ENCODE measurements at places on chromosomes 3 and 15. TPM values are rescaled to one million over a fixed set of nuclear protein-coding genes. Genes with fewer than 3 reads are reported as not detected.
A peak's percentile ranks its signal among the peaks of the same experiment; 100 is the strongest.

DNA sequence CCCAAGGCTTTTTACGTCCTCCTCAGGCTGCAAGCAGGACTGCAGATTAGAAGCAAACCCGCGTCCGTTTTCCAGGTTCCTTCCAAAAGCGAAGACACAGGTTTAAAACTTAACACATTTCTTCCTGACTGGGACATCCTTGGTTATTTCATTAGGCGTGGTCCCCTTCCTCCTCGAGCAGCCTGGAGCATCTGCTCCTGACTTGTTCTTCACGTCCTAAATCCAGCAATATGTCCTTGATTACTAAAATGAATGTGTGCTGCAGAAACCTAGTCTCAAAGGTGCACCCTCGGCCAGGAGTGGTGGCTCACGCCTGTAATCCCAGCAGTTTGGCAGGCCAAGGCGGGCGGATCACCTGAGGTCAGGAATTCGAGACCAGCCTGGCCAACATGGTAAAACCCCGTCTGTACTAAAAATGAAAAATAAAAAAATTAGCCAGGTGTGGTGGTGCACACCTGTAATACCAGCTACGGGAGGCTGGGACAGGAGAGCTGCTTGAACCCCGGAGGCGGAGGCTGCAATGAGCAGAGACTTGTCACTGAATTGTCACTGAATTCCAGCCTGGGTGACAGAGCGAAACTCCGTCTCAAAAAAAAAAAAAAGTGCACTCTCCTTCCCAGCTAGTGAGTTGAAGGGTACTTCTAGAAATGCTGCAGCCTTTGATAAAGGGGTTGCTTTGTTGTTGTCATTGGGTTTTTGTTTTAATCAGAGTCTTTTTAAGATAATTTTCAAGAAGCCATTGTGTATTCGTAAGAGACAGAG, 842 bp upstream of the LRIG1 start:
- DNase-seq, result no peak

DNA sequence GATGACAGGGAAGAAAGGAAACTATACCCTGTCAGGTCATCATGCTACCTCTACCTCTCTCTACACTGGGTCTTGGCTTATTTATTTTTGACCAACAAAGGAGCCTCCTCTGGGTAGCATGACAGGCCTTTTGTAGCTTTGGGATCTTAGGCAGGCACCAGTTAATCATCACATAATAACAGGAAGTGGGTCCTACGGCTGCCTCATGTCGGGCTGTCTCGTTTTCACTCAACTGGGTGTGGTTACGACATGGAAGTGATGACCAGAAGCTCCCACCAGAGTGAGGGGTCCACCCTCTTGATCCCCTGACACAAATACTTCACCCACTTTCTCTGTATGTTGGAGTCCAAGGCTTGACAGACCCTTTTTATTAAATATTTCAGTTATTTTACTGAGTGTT, 105.3 kb downstream of the CD47 start:
- DNase-seq, result peak; percentile 47

DNA sequence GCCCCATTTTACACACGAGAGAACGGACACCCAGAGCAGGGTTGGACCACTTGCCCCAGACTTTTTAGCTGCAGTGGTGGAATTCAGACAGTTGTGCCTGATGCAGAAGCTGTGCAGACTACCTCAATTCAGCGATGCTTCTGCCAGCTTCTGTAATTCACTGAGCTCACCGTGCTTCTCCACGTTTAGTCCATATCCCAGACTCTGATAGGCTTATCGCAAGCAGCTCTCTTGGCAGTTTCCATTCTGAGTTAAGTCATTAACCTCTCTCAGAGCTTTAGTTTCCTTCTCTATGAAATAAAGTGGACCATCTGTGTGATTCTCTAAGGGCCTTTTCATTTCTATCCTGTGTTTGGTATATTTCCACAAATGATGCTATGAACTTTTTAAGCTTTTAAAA, 37.1 kb downstream of the ABHD17C start:
- no peak for DNase-seq

GRCh38 chr15:100665570-100665969, 63.2 kb downstream of the ASB7 start:
- DNase-seq, result peak; percentile 41

DNA sequence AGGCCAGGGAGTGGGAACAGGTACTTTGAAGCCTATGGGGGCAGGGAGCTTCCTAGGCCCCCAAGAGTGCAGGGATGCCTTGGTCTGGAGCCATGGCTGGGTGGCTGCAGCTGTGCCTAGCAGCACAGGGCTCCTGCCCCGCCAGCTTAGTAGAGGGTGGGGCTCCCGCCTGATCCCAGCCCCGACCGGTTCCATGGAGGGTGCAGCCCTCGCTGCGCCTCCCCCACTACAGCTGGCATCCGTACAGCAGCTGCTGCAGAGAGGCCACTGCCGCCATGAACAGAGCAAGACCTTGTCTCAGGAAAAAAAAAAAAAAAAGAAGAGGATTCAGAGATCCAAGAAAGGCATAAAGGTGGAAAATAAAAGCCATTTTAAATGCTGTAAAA, 277.2 kb downstream of the UBE2E2 start:
- DNase-seq, result no peak

DNA sequence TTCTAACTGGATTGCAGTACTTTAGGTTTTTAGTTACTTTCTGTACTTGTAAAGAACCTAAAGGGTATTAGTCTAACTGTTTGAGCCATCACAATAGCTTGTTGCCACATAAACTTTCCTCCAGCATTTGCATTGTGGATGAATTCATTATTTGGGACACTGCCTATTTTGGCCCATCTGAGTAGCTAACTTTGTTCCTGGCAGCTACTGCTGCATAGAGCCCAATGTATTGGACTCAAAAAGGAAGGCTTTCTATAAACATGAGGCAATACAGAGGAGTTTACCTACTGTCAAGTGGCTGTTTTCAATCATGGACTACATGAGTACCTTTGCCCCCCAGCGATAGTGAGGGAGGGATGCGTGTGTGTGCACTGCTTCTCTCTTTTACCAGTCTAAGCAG, 1.9 kb downstream of the ROBO2 start:
- DNase-seq, result no peak

GRCh38 chr3:132225664-132226063, 91.5 kb upstream of the ACP3 start:
- DNase-seq, result no peak

Gene SENP8
- 2.6 TPM for total RNA-seq

DNA sequence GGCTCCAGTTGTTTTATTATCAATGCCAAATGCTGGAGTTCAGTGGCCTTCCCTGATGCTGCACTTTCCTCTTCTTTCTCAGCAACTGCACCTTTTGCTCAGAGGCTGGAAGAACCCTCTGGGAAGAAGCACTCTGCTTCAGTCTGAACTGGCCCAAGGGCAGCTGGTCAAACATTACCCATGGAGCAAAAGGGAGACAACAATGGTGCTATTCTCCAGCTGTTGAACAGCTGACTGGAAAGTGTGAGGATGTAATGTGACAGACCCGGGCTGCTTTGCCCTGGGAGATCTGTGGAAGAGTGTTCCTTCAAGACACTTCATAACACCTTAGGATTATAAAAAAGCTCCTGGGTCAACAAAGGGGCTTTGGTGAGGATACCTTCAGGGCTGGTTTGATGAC, 84.9 kb downstream of the EPHB1 start:
- peak; percentile 12 for DNase-seq

Gene BFSP2
- total RNA-seq, result not detected

Gene MAGEL2
- total RNA-seq, result not detected

Gene DPPA2
- total RNA-seq, result not detected

DNA sequence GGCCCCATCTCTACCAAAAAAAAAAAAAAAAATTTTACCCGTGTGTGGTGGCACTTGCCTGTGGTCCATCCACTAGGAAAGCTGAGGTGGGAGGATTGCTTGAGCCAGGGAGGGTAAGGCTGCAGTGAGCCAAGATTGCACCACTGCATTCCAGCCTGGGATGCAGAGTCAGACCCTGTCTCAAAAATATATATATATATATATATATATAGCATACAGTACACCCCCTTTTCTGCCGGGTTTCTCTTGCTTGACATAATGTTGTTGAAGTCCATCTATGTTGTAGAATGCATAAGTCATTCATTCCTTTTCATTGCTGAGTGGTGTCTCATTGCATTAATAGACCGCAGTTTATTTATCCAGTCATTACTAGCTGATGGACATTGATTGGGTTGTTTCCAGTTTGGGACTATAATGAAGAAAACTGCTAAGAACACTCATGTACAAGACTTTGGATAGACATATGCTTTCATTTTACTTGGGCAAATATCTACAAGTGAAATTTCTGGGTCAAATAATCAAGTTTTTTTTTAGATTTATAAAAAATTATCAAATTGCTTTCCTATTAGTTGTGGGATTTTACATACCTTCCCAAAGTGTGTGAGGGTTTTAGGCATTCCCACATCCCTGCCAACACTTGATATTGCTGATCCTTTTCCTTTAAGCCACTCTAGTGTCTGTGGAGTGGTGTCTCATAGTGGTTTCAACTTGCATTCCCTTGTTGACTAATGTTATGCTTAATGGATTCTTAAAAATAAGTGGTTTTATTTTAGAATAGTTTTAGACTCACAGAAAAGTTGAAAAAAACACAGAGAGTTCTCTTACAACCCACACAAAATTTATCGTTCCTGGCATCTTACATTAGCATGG, 2.1 kb upstream of the PRR20G start:
- DNase-seq, result peak; percentile 66

DNA sequence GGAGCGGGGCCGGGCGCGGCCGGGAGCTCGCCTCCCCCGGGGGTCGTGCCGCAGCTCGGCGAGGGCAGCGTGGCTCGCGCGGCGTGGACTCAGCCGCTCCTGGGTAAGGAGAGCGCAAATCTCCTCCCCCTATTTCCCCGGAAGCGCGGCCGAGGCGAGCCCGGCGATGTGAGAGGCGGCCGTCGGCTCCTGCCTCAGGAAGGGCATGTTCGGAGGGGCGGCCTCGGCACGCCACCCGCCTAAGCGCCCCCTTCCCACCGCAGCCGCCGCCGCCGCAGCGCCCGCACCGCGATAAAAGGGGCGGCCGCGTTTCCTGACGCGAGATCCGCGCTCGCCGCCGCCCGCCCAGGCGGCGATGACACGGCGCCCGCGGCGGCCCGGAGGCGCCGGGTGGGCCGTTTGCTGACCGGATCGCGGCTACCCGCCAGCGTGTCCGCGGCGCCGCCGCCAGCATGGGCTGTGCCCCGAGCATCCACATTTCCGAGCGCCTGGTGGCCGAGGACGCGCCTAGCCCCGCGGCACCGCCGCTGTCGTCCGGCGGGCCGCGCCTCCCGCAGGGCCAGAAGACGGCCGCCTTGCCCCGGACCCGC, at the start of gene PDE8A:
TSS of gene PDE8A (plus strand) at position 146 of the 590 bp plus-strand sequence. CDS start at position 453, 307 bp downstream.
- DNase-seq, result peak; percentile 59

- peak; percentile 66 for DNase-seq
These were observed 4.0 kb upstream of the LMCD1 start for GRCh38 chr3:8497582-8497981.

DNA sequence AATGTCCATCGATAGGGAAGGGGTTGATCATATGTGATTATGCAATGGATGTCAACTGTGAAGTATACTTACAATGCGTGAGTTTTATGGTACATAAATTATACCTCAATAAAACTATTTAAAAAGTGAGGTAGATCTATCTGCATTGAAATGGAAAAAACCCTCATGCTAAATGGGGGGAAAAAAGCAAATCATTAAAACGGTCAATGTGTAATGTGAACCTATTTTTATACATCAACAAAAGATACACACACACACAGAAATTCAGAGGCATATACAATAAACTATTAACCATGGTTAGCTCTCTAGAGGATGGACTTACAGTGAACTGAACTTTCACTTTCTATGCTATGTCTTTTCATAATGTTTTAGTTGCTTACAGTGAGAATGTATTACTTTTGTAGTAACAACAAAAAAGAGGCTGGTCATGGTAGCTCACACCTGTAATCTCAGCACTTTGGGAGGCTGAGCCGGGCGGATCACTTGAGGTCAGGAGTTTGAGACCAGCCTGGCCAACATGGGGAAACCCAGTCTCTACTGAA, 23.1 kb downstream of the STIMATE start:
- no peak for DNase-seq

Gene GNB4
- 91.1 TPM for total RNA-seq

- DNase-seq, result no peak
These were observed 815.3 kb downstream of the TUSC7 start for GRCh38 chr3:117524890-117525289.

DNA sequence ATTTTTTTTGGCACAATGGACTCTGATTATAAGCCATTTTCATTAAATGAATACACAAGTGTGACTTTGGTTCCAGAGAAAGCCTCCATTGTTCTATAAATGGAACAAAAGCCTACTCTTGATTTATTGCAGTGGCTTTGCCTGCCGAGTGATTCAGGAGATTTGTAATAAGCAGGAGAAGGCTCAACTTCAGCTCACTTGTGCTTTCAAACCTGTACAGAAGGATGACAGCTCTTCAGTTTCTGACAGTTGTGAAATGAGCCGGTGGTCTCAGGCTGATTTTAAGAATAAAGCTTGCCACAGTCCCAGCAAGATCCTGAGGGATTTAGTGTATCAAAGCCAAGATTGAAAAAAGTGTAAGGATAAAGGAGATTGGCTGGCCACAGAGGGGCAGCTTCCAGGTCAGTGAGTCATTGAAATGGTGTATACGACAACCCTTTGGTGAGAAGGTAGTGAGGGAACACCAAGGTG, 438.8 kb upstream of the TGFBR2 start:
- peak; percentile 50 for DNase-seq

- no peak for DNase-seq
These were observed 2.0 kb upstream of the GP9 start for GRCh38 chr3:129058441-129059200.

Gene BLM
- total RNA-seq, result 12.9 TPM

DNA sequence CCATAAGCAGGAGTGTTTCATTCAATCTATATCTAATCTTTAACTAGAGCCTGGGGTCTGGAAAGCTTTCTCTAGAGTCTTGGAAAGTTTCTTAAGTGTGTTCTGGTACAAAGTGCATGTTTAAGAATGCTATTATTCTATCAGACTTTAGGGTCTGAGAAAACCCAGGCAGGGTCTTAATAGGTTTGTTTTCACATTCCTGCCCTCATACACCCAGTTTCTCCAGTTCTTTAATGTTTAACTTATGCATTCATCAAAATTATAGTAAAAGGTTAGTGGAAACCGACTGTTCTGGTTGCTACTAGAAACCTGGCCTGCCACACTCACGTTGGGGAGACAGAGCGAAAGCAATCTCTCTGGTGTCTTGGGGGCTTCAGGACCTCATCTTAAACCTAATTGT, 102.9 kb upstream of the WDR72 start:
- no peak for DNase-seq

Gene IL5RA
- not detected for total RNA-seq

GRCh38 chr15:91939403-91939831, 85.9 kb downstream of the SLCO3A1 start:
- DNase-seq, result no peak

DNA sequence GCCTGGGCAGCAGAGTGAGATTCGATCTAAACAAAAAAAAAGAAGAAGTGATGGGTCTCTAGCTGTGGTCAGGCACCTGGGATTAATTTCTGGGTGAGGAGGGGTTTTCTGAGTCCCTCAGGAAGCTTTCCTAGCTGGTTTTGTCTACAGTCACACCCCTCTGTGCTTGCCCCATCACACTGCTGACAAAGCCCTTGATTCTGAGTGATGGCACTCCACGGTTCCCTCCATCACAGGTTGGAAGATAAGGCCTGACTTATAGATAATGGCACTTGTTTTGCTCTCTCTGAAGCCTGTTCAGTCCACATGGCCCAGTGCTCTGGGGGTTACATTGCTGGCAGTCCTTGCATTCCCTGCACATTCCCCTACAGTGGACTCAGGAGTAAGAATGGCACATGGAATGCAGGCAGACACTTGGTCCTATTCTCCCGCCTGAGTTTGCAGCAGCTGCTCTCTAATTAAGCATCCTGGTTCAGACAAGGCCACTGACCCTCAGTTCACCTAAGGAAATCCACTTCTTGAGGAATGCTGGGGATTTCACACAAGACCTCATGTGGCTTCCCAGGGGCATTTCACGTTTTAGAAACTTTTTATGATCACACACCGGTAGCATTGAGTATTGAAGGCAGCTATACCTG, 81.0 kb upstream of the NMNAT3 start:
- peak; percentile 78 for DNase-seq
